ENCODE measurements at places on chromosomes 4 and X.

- no peak for DNase-seq
Measured at GRCh38 chr4:188658958-188659522, 519.8 kb downstream of the TRIML1 start.

GRCh38 chr4:137390707-137391106 is 141.6 kb downstream of the PCDH18 start:
- no peak for DNase-seq

- DNase-seq: peak; percentile 25
Measured at GRCh38 chr4:146545102-146545501, 23.4 kb upstream of the SLC10A7 start.

DNA sequence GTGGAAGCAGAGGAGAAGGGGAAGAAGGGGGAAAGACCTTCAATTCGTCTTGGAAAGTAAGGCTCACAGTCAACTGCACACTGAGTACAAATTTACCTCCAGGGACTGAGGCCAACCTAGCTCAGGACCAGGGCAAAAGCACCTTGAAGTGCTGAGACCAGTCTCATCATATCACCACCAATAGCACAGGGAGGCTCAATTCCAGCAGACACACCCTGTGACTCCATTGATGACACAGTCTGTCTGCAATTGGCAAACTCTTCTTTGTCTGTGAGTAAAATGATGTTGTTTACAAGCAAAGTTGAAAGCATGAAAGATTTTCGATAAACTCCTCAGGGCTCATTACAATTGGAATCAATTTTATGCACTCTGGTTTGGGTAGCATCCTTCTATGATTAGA is 32.3 kb downstream of the TRIML1 start:
- no peak for DNase-seq

- peak; percentile 33 for DNase-seq
Measured at GRCh38 chrX:39729981-39730661, 367.6 kb downstream of the BCOR start.

- DNase-seq: peak; percentile 22
Measured at GRCh38 chr4:47913330-47913729, 1.1 kb downstream of the NFXL1 start.

DNA sequence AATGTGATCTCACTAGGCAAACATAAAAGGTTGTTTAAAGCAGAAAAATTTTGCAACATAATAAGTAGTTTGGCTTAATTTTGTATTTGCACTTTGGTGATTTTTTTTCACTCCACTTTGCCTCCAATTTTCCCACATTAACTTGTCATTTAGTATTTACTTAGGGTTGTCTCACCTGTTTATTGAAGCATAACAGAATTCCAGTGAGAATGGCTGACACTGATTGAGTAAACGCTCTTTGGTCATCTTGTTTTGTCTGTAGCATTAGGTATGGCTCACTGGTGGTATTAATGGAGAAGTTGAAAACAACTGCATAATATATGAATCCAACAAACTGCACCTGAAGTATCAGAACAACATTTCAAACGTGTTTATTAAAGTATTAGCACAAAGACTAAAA is 799.5 kb upstream of the ADGRL3 start:
- no peak for DNase-seq

GRCh38 chr4:10608501-10609219 is 75.9 kb downstream of the CLNK start:
- DNase-seq: no peak

DNA sequence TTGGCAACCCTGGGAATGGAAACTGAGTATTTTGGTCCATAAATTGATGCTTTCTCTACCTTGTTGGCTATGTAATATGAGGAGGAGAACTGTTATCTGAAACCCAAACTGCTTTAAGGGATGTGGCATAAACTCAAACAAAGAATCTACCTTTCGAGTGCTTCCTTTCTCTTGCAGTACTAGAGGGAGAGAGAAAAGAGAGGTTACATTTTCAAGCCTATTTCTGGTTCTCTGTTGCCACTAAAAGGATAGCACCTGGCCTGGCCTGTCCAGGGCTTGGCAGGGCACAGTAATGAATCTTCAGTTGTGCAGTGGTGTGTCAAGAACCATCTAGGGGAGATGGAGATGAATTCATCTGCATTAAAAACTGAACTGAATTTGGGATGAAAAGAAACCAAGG is 308.6 kb downstream of the PTTG2 start:
- DNase-seq: no peak

- DNase-seq: no peak
Measured at GRCh38 chrX:112510629-112511028, 169.1 kb downstream of the LHFPL1 start.
